ENCODE measurements at places on chromosomes 7 and 10.

DNA sequence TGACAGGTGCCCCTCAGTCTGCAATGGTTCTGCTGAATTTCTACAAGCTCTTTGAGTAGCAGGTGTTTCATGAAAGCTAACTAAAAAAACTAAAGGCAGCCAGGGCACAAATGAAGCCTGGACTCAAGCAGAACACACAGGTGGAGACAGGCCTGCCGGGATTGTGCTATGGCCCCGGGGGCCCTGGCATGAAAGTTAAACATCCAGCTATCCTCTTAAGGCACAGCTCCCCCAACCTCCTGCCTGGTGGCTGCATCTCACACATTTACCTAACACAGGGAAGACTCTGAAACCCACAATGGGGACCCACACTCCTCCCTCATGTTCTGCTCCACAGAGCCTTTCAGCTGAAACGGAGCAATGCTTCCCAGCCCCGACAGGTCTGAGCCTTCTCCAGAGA, 76.3 kb upstream of the CAMK2B start:
- no peak for DNase-seq

GRCh38 chr7:134771889-134772288, 7.5 kb upstream of the CALD1 start:
- no peak for DNase-seq

DNA sequence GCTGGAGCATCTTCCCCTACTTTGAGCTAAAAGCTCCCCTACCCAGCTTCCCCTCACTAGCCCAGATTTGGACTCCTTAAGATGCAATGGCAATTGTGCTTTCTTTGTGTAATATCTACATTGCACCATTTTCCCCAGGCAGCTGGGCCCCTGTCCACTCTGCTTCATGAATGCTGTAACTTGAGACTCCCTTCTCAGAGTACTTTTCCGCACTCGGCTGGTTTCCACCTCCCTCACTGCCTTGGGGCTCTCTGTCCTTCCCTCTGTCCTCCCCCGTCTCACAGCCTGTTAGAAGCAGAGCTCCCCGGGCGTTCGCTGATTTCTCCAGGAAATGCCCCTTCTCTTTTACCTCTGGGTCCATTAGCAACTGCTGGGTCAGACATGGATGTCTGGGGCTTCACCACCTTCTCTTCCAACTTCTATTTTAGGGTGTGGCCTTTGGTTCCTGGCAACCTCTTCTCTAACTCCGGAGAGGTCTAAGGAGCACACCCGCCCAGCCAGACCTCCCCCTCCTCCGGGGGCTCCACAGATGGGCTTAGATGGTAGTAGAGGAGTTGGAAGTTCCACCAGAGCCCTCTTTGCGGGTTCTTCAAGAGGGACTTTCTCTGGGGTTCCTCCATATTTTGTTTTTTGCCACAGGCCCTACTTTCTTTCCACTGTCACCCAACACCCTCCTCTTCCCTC, 2.9 kb upstream of the TMEM72 start:
- DNase-seq = no peak

GRCh38 chr10:75015442-75015841, 96.0 kb upstream of the SAMD8 start:
- DNase-seq = no peak

- no peak for DNase-seq
Measured at GRCh38 chr7:157978766-157979165, 608.9 kb downstream of the PTPRN2 start.

GRCh38 chr7:5649641-5650040, 131.8 kb downstream of the RNF216 start:
- DNase-seq = no peak

DNA sequence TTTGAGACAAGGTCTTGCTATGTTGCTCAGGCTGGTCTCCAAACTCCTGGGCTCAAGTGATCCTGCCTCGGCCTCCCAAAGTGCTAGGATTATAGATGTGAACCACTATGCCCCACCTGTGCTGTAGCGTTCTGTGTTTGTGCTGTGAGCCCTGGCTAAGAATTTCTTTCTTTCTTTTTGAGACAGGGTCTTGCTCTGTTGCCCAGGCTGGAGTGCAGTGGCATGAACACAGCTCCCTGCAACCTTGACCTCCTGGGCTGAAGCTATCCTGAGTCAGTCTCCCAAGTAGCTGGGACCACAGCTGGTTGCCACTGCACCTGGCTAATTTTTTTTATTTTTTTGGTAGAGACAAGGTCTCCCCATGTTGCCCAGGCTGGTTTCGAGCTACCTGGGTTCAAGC, 11.4 kb downstream of the TSPAN13 start:
- no peak for DNase-seq

GRCh38 chr10:95211606-95212279, 17.7 kb downstream of the ACSM6 start:
- no peak for DNase-seq

DNA sequence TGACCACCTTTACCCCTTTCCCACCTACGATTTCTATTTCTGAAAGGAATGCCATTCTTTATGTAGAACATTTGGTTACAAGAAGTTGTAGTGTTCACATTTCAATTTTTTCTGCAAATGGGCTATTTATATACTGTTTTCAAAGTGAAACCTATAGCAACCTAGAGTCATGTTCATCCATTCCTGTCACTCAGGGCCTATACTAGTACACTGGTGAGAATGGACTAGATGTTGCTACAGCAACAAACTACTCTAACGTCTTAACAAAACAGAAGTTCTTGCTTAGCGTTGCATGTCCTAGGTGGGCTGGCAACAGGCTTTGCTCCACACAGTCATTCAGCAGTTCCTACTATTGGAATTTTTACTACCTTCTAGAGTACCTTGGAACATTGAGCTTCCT, 16.3 kb downstream of the CASD1 start:
- DNase-seq = no peak

- no peak for DNase-seq
Measured at GRCh38 chr7:71364551-71364950, 232.6 kb downstream of the GALNT17 start.

- DNase-seq = no peak
Measured at GRCh38 chr10:69474742-69475432, 23.6 kb downstream of the TSPAN15 start.

- DNase-seq = no peak
Measured at GRCh38 chr7:16915405-16915804, 33.6 kb upstream of the AGR3 start.

- no peak for DNase-seq
Measured at GRCh38 chr10:33381451-33382215, 47.2 kb upstream of the NRP1 start.

- DNase-seq = no peak
Measured at GRCh38 chr7:139995017-139995915, 67.5 kb downstream of the PARP12 start.

DNA sequence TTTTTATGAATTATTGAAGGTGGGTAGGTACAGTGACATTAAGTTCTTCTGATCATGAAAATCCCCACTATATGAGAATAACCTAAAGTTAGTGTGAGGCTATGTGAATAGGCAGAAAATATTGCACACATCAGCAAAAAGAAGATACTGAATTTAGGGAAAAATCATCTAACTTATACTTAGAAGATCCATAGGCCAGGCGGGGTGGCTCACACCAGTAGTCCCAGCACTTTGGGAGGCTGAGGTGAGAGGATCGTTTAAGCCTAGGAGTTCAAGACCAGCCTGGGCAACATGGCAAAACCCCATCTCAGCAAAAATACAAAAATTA, 49.5 kb upstream of the ARHGAP12 start:
- DNase-seq = no peak

- DNase-seq = no peak
Measured at GRCh38 chr7:90178679-90179278, 24.5 kb downstream of the STEAP1 start.

Data from AML-193 (cell line).